HepG2 (cell line): ENCODE measurements at places on chromosomes 5 and 9. TPM values are rescaled to one million over a fixed set of nuclear protein-coding genes. Genes with fewer than 3 reads are reported as not detected.

DNA sequence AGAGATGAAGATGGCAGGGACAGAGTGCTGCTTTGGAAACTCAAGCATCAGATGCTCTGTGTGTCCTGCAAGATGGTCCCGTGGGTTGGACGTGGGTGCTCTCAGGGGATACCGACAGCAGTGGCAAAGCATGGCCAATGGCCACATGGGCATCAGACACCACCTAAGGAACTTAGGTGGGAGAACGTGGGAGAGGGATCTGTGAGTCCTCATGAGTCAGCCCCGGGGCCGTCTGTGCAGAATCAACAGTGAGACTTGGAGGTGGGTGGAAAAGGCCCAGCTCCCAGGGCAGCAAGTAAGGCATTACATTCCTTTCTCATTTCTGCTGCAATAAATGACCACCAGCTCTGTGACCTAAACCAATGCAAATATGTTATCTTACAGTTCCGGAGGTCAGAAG, 77.0 kb downstream of the RAD23B start:
- no peak for DNase-seq

GRCh38 chr9:78386773-78387172, 89.8 kb downstream of the PSAT1 start:
- no peak for DNase-seq

- DNase-seq = no peak
Measured at GRCh38 chr9:120932086-120932823, 5.7 kb upstream of the TRAF1 start.

DNA sequence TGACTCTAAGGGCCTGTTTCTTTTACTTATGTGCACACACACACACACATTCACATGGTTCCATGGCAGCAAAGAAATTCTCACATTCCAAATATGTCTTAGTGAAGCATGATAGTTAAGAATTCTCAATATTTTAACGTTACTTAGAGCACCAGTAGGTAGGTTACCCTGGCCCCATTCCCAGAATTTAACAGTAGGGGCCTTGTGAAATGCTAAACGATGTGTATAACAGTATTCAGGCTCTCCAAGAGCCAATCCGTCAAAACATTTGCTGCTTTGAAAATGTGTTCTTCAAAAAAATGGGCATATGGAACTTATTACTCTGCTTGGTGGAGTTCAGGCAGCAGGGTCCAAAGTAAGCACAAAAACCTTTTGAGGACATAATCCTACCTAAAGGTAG, 93.7 kb upstream of the DAB2 start:
- no peak for DNase-seq

GPX3 gene
- 31.9 and 33.8 TPM in 2 replicates for total RNA-seq

PCDHGA12 gene
- 0.13 TPM in 1 of 2 replicates, not detected in the other for total RNA-seq

DNA sequence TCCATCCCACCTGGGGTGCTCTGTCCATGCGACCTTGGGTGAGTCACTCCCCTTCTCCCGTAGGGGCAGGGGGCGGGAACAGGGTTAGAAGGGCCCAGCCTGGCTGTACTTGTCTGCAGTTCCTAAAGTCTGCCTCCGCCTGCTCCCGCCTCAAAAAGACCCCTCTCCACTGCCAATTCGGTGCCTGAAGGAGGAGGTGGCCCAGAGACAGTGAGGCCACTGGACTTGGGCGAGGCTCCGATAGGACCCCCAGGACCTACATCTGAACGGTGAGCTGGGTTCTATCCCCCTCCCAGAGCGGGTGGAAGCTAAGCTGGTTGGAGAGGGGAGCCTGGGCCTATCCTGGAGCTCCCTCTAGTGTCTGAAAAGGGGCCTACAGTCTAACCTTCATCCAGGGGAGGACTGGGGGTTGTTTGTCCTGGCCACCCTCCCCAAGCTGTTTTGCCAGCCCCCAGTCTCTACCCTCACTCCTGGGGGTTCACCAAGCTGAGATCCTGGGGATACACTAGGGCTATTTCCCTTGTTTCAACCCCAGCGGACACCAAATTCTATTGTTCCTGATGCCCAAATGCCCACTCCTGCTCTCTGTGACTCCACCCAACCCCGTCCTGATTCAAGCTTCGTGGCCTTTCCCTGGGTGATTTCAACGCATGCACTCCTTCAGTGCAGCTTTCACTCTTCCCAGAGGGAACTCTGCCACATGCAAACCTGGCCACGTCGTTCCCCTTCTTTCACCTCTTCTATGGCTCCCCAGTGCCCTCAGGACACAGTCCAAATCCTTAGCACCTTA, 6.1 kb upstream of the CRB2 start:
- peak; percentile 50 for DNase-seq

- DNase-seq = no peak
Measured at GRCh38 chr9:75106857-75107256, 18.5 kb downstream of the OSTF1 start.

GRCh38 chr5:112087222-112087621, 330.2 kb upstream of the NREP start:
- DNase-seq = no peak

DNA sequence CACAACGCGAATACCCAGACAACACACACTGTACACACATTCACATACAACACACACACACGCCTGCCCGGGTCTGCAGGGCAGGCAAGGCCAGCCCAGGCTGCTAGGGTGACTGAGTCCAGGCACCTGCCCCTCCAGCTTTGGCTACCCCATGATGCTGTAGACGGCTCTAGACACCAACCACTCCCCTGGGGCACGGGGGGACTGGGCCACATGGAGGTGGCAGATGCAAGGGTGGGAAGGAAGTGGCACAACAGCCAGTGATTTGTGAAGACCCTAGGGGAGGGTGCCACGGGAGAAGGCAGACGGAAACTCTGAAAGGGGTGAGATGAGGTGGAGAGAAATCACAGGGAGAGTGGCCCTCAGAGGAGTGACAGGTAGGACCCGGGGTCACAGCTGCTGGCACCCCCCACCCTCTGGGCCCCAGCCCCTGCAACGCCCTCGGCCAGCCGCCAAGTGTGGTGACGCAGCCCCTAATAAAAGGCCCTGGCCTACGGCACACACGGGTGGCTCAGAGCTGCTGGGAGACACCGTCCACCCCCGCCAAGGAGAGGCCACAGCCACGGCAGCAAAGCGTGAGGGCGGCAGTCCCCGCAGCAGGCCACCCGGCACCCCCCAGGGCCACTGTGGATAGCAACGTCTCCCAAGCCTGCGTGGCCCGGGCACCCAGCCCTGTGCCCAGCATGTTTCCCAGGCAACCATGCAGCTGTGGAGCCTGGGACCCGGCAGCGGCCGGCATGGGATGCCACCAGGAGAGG, 6.6 kb upstream of the CCDC187 start:
- no peak for DNase-seq

GALNT12 gene
- total RNA-seq = 0.07 TPM in 1 of 2 replicates, not detected in the other

- peak; percentile 3 for DNase-seq
Measured at GRCh38 chr5:91189480-91190313, 193.4 kb downstream of the ARRDC3 start.

ZNG1C gene
- total RNA-seq = 70.3 and 72.8 TPM in 2 replicates

GRCh38 chr9:77575785-77576184, 72.3 kb downstream of the GNA14 start:
- DNase-seq = no peak

HDAC3 gene
- 83.9 and 84.0 TPM in 2 replicates for total RNA-seq

DNA sequence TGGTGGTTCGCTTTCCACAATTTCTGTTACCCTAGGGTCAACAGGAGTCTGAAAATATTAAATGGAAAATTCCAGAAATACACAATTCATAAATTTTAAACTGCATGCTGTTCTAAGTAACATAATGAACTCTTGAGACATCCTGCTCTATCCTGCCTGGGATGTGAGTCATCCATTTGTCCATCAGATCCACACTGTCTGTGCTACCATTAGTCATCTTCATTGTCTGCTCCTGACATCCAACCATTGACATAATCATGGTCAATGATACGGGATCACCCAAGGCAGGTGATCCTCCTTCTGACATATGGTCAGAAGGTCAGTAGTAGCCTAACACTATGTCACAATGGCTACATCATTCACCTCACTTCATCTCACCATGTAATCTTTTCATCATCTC, 276.7 kb upstream of the KIF2A start:
- DNase-seq = no peak

GRCh38 chr9:93365427-93366118, 85.9 kb upstream of the FAM120A start:
- DNase-seq = no peak

CTSV gene
- total RNA-seq = 6.0 and 12.6 TPM in 2 replicates

SPATA31D4 gene
- total RNA-seq = not detected in 2 replicates

DNA sequence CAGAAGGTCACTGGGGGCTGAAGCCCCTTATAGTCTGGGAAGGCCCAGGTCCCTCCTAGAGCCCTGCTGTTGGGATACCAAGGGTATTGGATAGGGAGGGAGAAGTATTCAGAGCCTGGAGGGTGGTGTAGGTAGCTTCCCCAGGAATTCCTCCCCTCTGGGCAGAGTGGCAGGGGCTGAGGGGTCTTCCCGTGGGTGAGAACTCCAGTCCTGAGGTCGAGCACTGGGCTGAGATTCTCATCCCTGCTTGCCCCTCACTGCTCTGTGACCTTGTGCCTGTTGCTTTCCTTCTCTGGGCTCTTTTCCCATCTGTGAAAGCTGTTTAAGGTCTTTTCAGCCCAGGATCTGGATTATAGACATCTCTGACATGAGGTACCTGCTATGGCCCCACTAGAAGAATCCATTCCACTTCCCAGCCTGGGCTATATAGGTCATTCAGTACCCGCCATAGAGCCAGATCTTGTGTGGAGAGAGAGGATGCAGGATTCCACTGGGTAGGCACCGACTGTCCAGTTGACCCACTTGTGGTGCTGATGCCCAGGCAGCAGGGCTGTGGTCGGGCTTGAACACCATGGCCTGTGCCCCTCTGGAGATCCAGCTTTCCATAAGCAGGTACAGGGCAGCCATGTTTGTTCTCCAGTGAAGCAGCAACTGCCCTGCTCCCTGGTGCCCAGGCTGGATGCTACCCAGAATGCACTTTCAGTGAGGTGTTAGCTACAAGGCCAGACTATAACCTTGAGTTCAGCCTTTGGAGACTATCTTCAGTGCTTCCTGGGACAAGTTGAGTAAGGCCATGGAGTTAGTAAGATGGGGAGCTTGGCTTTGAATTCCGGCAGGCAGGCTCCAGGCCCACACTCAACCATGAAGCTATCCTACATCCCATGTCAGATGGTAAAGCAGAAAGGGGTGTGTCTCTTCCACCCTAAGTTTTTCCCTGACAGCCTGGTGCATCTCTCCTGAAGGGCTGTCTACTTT, 60.1 kb downstream of the AMBP start:
- no peak for DNase-seq

DNA sequence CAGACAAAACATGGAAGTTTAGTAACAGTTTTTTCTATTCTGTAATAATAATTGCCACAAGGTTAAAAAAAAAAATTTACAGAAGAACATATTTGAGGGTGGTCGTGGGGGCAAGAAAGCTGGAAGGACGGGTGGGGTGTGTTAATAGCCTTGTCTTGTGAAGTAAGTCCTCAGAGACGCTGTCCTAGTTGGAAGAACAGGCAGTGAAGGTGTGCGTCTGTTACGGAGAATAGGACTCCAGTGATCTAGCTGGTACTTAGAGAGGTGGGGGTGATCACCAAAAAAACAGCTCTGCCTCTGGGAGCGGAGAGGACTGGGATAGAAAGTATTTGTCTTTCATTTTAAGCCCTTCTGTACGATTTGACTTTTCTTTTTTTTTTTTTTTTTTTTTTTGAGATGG, 17.7 kb downstream of the ABL1 start:
- no peak for DNase-seq

DNA sequence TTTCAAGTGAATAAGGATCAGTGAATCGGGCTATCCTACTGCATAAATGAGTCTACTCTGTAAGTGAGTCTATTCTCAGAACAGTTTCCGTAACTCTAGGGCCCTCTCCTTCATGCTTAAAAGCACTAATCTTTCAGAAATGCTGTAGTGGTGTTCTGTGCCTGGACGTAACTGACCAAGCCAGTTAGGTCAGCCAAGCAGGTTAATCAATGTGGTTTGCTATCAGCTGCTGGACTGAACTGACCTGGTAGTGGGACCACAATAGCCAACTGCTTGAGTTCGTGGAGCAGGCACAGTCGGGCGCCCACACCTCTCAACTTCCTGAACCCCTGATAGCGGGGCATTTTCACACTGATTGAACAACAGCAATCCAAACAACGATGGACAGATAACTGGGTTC, 6.8 kb downstream of the SLC1A3 start:
- DNase-seq = no peak

- DNase-seq = no peak
Measured at GRCh38 chr9:27368316-27368985, 71.5 kb upstream of the EQTN start.

C5orf52 gene
- not detected in 2 replicates for total RNA-seq

GRCh38 chr5:138489683-138490061, 24.4 kb downstream of the EGR1 start:
- no peak for DNase-seq
